Cardiac fibroblast (primary cell): ENCODE measurements at places on chromosomes 1 and 21.

DNA sequence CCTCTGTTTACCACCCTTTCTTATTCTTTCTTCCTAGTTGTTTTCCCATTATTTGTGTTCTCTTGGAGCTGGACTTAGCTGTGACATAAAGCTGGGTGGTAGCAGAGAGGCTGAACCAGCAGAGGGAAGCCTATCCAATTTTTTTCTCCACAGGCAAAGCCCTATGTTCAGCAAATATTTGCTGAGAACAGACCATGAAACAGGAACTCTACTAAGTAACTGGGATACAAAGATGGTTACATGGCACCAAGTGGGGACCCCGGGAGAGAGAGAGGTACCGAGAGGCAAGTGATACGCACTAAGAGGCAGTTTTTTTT is 6.6 kb downstream of the CFAP141 start:
- no peak for DNase-seq

GRCh38 chr1:198771563-198772153 is 132.8 kb downstream of the PTPRC start:
- peak; percentile 78 for DNase-seq

- peak; percentile 41 for DNase-seq
These were observed 81.4 kb downstream of the TGFBR3 start for GRCh38 chr1:91804546-91805023.

DNA sequence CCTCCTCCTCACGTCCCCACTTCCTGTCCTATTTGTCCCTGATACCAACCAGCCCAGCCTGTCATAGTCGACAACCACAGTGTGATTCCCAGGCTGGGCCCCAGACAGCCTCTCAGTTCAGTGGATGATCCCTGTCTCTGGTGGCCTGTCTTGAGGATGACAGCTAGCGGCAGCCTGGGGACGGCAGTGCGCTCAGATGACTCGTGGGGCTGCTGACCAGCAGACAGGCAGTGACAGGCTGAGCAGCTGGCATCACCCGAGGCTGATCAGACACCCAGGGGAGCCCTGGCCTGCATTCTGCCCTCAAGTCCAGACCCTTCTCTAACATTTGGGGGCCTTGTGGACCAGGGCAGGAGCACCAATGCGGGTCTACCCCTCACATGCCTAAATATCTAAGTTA is 21.0 kb downstream of the NKAIN1 start:
- DNase-seq: no peak

GRCh38 chr1:107141491-107142126 is 770 bp downstream of the NTNG1 start:
- peak; percentile 13 for DNase-seq

- no peak for DNase-seq
These were observed 94.1 kb downstream of the ERG start for GRCh38 chr21:38404177-38404576.

GRCh38 chr1:92201973-92202372 is 15.7 kb upstream of the C1orf146 start:
- no peak for DNase-seq

- DNase-seq: no peak
These were observed 65.7 kb downstream of the MRPL37 start for GRCh38 chr1:54265659-54266058.

DNA sequence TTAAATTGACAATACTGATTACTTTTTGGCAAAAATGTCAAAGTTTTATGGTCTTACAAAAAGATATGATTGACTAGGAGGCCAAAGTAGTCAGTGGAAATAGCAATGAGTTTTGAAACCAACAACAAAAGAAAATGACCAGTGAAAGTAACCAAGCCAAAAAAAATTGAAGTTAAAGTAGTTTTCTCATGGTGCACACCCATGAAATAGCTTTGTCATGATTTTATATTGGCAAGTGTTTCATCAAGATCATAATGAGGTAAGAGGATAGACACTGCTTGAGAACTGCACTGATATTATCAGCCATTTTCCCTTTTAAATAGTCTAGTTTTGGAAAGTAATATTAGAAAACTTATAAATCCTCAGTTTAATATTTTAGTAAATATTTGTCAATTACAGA is 206.2 kb upstream of the ADAMTS5 start:
- DNase-seq: no peak

DNA sequence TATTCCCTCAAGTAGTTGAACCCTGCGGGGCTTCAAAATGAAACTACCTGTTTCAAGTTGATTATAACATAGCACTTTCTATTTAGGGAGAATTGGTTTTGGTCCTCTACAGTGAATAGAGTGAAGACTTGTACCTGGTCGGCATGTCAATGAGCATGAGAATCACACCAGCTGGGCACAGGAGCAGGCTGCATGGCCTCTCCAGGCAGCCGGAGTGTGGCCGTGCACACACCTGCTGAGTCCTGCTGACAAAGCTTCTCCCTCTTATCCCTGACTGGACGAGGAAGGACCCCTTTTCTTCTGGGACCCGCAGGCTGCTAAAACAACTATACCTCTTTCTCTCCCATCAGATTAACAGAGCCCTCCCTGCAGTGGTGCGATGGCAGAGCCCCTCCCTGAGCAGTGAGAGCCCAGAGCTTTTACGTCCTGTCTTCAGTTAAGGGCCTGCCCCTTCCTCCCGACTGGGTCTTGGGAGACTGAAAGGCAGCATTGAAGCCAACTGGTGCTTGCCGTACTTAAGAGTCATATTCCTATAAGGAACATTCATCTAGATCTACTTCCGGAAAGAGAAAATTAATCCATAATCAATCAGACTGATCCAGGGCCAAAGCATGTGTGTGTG is 124.9 kb downstream of the CAPN8 start:
- DNase-seq: no peak

GRCh38 chr1:100950781-100951180 is 54.9 kb downstream of the SLC30A7 start:
- DNase-seq: peak; percentile 36

DNA sequence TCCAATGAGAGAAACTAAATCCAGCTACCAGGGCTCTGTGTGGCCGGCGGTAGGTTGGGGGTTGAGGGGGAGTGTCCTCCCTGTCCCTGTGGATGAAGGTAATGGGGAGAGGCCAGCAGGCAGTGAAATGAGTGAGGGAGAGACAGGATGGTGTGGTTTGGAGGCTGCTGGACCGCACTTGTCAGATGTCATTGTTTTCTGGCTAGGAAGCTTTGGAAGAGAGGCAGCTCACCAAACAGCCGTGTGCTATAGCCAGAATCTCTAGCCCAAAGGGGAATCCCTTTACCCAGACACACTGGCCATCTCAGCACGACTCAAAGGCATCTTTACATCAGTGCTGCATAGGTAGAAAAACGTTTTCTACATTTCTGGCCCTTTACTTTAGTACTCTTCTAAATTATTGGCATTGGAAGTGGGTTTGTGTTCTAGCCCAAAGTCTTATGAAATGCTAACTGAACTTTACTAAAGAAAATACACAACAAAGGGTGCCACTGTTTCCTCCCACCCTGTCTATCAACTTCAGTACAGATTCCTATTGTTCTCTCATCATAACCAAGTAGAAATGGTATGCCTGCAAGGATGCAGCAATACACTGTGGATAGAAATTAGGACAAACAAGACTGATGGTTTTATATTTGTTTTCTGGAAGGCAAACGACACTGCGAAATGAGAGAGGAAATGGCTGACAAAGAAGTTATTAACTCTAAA is 95.9 kb upstream of the COA6 start:
- DNase-seq: no peak

GRCh38 chr1:34984793-34985608 is at the start of gene TMEM35B:
TMEM35B (minus strand) TSS chr1:34985347; CDS start chr1:34985305, 42 bp downstream.
- peak; percentile 55 for DNase-seq

DNA sequence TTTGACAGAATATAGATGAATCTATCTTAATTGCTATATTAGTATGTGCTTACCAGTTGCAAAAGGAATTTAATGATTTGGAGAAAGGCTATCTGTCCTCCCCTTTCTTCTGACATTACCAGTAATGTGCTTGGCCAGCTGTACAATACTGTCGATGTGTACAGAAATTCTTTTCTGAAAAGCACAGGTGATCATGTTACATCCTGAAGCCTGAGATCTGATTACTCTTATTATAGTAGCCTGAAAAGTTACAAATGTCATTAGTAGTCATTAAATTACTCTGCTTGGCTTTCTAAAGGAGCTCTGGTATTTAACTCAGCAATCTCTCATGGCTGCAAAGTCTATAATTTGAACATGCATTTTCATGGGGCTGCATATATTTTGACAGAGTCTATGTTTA is 209.8 kb downstream of the PTPRC start:
- DNase-seq: no peak
